ENCODE measurements at places on chromosomes 7 and 10. TPM values are rescaled to one million over a fixed set of nuclear protein-coding genes. Genes with fewer than 3 reads are reported as not detected.
A peak's percentile ranks its signal among the peaks of the same experiment; 100 is the strongest.

OPN1SW gene
- not detected for total RNA-seq

STAG3 gene
- 1.3 TPM for total RNA-seq

PRSS2 gene
- 9.3 TPM for total RNA-seq

AKR1C1 gene
- total RNA-seq = 28.4 TPM

TFR2 gene
- 9.7 TPM for total RNA-seq

DNA sequence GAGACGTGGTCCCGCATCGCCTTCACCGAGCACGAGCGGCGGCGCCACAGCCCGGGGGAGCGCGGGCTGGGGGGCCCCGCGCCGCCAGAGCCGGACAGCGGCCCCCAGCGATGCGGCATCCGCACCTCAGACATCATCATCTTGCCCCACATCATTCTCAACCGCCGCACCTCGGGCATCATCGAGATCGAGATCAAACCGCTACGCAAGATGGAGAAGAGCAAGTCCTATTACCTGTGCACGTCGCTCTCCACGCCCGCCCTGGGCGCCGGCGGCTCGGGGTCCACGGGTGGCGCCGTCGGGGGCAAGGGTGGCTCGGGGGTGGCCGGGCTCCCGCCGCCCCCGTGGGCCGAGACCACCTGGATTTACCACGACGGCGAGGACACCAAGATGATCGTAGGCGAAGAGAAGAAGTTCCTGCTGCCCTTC is 737 bp downstream of the CNNM2 start:
- no peak for DNase-seq

- DNase-seq = no peak
Observed at GRCh38 chr7:50656141-50656895, 91.1 kb upstream of the DDC start.

- peak; percentile 64 for DNase-seq
Observed at GRCh38 chr10:26621889-26622711, 75.4 kb upstream of the PDSS1 start.

DNA sequence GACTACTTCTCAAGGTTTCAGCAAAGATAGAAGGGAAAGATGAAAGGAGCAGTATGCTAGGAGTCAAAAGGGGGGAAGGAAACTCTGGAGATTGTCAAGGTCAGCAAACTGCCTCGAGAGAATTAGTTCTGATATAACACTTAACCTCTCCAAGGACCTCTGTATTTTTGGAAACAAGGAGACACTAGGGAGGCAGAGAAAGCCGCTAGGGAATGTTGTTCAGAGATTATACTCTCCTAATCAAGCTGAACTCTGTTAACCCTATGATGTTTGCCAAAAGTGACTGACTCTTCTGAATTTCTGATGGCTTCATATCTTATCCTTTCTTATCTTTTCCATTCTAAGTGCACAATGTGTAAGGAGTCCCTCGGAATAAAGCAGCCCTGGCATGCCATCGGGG is 27.1 kb downstream of the CREM start:
- no peak for DNase-seq
